Glutamatergic neuron (in vitro differentiated cells): ENCODE measurements at places on chromosomes 5 and 9.

DNA sequence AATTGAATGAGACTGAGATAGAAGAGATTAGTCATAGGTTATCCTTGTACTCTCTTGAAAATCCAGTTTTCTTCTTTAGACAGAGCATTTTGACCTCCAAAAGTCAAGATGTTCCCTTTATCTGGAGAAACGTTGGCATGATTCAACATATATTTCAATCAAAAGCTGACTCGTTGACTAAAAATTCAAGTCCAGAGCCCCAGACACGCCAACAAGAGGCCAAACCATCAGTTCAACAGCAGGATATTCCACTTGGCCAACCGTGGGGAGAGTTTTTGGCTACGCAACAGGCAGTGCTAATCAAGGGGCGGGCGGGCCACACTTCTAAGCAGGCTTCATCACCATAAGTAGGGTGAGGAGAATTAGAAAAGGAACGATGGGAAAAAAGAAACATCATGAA, 119.1 kb downstream of the SLIT3 start:
- no peak for DNase-seq

GRCh38 chr5:129935626-129936025, 31.4 kb downstream of the CHSY3 start:
- DNase-seq = no peak

DNA sequence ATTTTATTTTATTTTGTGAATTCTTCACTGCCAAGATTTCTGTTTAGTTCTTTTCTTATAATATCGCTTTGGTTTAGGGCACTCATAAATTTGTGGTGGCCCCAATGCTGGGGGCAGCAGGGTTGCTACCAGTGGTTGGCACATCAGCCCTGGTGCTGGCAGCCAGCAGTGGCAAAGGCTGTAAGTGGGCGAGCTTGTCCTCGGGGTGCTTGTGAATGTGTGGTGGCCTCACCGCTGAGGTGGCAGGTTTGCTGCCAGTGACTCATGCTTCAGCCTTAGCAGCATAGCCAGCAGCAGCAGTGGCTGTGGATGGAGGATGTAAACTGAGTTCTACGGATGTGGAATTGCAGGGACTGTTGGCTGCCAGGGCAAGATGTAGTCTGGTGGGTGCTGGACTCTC, 262.9 kb upstream of the DMAC1 start:
- no peak for DNase-seq

DNA sequence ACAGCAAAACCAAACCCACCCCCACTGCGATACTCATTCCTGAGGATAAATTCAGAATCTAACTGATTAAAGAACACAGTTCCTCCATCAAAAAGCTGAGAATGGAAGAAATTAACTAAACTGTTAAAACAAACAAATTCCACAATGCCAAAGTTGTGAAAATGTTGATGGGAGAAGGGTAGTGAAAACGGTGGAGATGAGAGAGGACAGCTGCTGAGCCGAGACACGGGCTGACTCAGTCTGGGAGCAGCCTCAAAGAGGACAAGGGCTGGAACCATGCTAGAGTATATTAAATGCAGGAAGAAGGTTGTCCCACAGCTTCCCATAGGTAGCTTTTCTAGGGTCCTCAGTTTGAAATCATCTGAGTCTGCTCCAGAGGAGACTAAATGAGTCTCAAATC, 14.3 kb downstream of the ADAMTS12 start:
- DNase-seq = no peak

- DNase-seq = no peak
These were observed 487.2 kb upstream of the ST8SIA4 start for GRCh38 chr5:101390151-101390908.

GRCh38 chr5:112063856-112064255, 306.9 kb upstream of the NREP start:
- DNase-seq = no peak

GRCh38 chr5:86765778-86766502, 148.2 kb downstream of the COX7C start:
- no peak for DNase-seq

DNA sequence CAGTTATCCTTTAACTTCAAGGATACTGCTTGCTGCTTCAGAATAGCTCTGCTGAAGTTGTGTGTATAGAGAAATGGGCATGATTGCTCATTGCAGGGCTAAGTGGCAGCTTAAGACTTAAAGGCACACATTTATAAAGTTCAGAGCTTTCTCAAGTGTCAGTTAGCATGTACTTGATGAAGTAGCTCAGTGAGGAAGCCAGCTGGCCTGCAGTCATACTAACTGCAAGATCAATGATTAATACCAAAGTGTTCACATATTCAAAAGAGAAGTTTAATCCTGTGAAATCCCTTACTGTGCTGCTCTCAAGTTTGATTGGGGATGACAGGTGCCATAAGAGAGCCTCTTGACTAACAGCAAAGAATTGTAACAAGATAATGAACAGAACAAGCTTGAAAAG, 483.4 kb upstream of the NUDT12 start:
- DNase-seq = no peak

DNA sequence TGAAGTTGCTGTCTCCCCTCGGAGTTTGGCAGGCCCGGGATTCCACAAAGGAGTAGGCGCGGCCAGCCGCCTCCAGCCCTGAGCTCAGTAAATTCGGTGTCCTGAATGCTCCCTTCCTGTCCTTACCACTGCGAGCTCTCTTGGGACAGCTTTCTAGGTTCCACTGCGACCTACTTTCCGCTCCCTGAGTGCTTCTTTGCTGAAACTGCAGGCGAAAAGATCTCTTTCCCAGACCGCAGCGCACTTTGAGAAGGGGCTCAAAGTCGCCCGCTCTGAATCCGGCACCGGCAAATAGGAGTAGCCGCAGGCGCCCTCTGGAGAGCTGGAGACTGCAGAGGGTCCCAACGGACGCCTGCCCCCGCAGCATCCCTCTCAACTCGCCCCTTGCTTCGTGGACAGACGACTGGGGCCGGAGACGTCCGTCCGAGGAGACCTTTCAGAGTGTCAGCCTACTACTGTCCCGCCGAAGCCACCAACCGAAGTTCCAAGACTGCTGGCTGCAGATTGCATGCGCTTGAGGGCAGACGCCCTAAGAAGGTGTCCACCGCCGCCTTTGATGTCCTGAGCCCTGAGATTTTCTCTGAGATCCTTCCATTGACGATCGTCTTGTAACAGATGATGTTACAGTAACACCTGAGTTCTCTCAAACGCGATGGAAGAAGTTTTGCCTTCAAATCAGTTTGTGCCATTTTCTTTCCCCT, 96.0 kb downstream of the ANXA2R start:
- DNase-seq = no peak

GRCh38 chr5:66616520-66617225, 20.5 kb downstream of the MAST4 start:
- no peak for DNase-seq

DNA sequence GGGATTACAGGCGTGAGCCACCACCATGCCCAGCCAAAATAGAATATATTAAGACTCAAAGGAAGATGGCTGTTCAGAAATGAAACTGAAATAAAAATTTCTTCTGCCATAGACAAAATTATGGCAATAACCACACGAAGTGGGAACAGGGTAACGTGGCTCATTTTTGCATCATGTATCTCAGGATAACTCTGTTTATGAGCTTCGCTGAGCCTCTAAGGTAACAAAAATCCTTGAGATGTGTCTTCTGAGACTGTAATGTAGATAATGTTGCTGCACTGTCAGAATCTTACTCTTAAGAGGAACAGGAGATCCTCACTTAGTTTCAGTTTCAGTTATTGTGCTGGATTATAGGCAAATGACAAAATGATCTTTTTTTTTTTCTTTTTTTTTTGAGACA, 153.8 kb downstream of the GOLPH3 start:
- no peak for DNase-seq

DNA sequence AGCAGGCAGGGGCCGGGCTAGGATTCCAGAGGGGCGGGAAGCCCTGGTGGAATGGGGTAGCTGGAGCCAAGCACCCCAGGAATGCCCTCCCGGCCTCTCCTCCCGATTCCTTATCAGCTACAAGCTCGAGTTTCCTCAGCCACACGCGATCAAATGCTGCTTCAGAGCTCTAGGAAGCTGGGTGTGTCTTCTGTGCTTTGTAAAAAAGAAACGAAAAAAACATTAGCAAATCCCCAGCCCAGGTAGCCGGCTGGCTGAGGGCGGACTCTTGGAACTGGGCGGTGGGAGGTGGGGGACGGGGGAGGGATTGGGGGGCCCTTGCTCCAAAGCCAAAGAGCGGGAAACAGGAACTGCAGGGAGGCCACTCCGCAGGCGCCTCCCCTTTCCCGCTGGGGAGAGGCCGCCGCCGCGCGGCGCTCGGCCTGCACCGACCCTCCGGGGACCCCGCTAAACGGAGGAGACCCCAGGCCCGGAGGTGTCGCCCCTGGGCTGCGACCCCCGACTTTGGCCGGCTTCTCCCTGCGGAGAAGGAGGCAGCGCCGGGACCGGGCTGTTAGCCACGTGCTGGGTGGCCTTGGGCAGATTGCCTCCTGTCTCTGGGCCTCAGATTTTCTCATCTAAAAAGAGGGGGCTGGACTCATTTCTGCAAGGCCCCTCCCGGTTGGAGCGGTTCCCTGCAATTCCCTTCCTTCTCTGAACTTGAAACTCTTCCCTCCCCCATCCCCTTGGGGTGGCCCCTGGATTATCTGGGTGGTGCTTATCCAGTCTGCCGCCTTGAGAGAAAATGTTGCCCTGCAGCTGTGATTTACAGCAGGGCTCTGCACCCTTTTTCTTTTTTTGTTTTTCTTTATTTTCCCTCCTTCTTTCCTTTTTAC, 40.9 kb upstream of the FABP6 start:
- DNase-seq = peak; percentile 33

GRCh38 chr5:79505138-79505537, 8.8 kb downstream of the HOMER1 start:
- no peak for DNase-seq

GRCh38 chr9:88680505-88681160, 145.7 kb downstream of the NXNL2 start:
- no peak for DNase-seq

DNA sequence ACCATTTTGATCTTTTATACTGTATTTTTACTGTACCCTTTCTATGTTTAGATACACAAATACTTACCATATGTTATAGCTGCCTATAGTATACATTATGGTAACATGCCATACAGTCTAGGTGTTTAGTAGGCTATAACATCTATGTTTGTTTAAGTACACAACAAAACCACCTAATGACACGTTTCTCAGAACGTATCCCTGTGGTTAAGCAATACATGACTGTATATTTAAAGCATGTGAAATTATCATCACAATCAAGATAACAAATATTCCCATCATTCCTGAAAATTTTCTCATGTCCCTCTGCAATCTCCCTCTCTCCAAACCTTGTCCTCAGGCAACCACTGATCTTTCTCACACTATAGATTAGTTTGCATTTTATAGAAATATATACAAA, 66.4 kb upstream of the SUSD1 start:
- DNase-seq = no peak

DNA sequence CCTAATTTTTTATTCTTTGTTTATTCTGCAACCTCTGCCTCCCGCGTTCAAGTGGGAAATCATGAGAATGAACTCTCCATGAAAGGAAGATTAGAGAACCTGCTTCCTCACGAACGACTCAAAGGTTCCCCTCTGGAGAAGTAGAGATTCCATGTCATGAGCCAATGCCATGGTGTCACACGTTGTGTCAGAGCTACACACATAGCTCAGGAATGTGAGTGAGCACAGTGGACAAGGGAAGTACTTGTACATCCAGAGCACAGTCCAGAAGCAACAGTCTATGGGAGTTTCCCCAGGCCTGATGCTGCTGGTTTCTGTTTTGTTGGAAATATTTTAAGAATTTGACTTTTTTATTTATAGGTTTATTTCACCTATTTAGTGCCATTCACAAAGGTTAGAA, 26.8 kb upstream of the PPP2CA start:
- no peak for DNase-seq

- DNase-seq = no peak
These were observed 127.1 kb downstream of the TAF11L14 start for GRCh38 chr5:17761326-17761725.
